ENCODE measurements at places on chromosomes 5 and 9.

GRCh38 chr9:12702160-12702758 is 9.1 kb downstream of the TYRP1 start:
- no peak for DNase-seq

DNA sequence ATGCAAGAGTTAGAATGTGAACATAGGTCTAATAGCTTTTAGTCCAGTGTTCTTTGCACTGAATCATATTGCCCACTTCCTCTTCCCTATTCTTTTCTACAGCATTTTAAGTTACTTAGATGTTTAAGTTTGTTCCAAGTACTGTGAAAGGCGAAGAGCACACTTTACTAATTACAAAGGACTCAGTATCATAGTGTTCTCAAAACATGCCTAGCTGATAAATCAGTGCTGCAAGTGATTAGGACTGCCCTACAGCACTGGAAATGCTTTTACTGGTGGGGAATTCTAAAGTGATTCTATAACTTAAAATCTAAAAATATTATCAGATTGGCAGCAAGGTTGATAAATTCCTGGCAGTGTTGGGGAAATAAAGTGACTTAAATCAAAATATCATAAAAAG is 177.9 kb upstream of the KCNN2 start:
- no peak for DNase-seq

DNA sequence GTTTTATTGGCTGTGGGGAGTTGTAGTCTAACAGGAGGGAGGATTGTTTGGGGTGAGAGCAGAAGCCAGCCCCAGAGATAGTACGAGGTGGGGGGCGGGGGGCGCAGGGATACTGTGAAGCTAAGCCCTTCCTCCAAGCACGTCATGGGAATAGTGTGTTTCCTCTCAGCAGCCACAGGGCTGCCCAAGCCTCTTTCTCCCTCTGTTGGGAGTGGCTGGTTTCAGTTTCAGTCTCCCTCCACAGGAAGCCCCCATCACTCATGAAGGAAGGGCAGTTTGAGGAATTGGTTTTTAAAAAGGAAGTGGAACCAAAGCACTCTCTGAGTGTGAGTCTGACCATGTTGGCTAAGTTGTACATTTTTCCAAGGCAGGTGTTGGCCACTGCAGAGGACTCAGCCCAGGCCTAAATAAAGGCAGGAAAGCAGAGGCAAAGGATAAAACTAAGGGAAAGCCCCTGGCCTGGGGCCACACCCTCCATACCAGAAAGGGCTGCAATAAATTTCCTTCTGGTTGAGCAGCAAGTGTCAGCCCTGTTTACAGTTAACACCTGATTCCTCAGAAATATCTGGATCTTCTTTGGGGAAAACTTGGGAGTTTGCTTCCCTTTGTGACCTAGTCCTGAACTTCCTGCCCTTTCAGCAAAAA is 3.2 kb downstream of the RAB24 start:
- no peak for DNase-seq

DNA sequence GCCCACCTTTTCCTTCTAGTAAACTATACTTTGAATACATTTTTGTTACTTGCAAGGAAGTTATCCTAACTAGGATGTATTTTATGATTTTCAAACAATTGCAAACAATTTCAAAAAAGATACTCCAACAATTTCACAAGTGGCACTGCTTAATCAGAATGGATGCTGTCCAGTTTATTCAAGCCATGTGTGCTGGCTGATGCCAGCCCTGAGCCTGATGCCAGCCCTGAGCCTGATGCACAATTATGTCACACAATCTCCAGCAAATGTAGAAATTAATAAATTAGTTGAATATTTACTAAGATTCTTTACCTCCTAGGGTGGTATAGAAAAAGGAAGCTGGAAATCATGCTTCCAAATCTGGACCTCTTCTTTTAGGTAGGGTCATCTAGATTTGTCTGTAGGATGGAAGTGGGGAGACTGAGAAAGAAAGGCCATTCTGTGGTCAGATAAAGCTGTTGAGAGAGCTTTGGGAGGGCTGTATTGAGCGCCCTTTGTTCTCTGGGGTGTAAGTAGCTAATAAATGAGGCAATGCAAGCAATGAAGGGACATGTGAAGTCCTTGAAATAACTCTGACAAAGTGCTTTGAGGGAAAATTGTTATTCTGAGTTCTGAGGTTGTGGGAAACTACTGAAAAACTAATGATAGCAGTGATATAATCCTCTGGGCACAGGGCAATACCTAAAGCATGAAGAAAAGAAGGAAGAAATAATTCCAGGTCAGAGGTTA is 5.8 kb upstream of the C6 start:
- no peak for DNase-seq

DNA sequence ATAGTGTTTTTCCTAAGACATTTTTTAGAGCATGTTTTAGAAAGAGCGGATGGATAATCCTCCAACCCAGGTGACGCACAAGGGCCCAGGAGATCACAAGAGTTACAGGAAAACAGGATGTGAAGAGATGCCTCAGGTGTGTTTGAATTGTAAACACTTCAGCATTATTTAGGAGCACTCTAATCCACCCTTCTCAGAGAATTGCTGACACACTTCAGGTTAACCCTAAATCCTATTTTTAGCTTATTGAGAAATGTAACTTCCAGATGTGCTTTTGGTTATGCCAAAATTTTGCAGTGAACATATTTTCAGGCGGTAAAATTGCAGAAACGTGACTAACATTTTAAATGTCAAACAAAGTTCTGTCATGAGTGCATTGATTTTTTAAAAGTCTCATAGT is 755.4 kb upstream of the CTNND2 start:
- no peak for DNase-seq

DNA sequence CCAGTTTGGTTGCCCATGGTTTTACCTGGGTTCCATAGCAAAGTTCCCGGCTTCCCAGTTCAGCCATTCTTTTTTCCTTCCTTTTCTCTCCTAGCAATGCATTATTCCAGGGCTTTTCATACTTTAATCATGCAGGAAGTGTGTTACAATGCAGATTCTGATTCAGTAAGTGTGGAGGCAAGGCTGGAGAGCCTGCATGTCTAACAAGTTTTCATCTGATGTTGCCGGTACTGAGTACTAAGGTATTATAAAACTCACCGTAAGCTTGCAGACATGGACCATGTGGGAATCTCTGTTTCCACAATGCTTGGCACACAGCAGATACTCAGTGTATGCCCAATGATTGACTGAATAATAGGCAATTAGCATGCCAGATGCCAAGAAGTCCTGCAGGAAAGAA is 102.9 kb upstream of the SHB start:
- DNase-seq = no peak

DNA sequence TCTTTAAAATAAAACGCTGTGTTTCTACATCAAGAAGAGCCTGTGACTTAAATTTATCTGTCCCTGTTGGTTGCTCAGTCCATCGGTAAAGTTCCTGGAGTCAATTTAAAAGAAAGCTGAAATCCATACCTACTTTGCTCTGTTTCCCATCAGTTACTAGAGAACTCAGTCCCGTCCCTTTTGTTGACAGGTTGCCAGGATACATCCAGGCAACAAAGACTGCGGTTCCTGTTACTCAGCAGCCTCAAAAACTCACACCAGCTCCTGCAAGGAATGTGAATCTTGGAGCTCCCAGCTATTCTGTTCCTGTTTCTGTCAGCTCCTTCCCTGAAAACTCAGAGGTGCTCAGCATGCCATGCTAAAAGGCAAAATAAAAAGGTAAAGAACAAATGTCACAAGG is at the start of gene ZNF474:
Gene ZNF474 (plus strand): TSS at position 241 of the 400 bp plus-strand sequence. CDS start 22,445 bp downstream, outside the sequence.
- DNase-seq = no peak

DNA sequence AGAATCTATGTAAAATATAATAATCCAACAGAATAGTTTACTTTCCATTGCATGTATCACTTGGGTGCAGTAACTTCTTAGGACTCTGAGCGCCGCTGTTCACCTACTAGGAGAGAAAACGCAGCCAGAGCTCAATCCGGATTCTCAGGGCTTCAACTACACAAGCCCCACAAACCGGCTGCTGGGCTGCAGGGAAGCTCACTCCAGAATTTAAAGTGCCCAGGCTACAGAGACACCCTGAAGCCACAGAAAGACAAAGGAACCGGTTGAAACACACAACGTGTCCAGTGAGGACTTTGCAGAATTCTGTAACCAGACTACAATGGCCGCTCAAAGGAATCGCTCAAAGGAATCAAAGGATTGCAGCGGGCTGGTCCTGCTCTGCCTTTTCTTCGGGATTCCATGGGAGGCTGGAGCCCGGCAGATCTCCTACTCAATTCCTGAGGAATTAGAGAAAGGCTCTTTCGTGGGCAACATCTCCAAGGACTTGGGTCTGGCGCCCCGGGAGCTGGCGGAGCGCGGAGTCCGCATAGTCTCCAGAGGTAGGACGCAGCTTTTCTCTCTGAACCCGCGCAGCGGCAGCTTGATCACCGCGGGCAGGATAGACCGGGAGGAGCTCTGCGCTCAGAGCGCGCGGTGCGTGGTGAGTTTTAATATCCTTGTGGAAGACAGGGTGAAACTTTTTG is at the start of gene PCDHGA10:
Gene PCDHGA10 (plus strand): TSS at position 134 of the 686 bp plus-strand sequence. CDS start 189 bp downstream, at position 323.
- DNase-seq = no peak

DNA sequence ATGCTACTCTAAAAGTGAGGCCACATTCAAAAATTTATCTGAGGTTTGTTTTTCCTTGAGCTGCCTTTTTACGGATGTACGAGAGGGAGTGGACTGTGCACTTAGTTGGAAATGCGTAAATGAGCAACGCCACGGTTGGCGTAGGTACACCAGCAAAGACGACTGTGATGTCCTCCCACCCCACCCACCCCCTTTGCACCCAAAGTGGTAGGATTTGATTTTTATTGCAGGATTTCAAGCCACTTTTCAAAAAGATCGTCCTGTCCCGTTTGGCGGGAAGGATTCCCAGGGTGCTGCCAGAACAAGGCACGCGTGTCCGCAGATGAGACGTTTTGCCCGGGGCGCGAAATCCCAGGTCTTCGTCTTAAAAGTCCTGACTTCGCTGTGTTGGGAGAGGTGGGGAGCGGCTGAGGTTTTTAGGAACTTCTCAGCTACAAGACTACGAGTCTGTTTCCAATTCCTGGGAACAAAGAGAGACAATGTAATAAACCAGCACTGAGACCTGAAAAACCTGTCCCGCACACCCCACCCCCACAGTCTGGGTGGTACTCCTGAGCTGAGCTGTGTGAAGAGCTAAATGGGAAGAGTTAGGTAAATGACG is 1.0 kb upstream of the TLE1 start:
- no peak for DNase-seq

DNA sequence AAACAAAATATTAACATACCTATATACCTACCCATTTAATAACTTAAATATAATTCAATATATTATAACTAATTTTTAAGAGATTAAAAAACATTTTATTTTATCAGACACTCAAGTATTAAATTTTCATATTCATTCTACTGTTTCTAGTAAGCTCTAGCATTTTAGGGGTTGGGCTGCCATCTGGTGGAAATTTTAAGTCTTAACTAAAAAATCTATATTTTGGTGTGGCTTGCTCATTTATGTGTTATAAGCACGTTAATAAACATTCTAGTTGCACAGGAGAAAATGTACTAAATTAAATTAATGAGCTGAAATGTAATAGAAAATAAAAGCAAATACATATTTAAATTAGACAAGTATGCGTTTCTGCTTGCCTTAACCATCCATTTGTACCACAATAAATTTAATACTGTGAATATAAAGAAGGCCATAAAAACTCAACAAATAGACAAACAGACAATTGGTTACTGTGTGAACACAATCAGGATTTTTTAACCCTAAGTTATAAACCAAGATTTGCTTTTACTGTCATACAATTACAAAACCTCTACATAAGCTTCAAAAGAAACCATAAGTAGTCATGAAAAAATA is 1728.3 kb upstream of the CDH9 start:
- no peak for DNase-seq

- no peak for DNase-seq
Observed at GRCh38 chr5:65021527-65022226, 252.9 kb downstream of the CWC27 start.

DNA sequence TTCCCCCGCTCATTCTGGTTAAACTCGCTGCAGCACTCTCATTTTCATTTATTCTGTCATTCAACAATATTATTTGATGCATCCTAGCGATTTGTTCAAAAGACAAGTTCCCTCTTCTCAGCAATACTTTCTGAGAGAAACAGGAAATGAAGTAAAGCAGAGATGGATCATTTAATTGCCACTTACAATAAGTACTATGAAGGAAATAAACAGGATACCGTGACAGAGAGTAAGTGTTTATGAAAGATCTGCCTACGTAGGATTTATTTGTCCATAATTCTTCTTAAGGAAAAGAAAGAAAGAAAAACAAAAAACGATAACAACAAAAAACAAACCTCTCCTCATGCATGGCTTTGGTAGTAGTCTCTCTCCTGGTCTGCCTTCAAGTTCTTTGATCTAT is 406.8 kb upstream of the ZNF608 start:
- no peak for DNase-seq

Measured in NCI-H1436 treated with DMSO at 0.1 percent for 48 hours (cell line).